ENCODE measurements at places on chromosomes 4 and X.

- no peak for DNase-seq
Observed at GRCh38 chrX:20906571-20906970, 467.6 kb upstream of the CNKSR2 start.

DNA sequence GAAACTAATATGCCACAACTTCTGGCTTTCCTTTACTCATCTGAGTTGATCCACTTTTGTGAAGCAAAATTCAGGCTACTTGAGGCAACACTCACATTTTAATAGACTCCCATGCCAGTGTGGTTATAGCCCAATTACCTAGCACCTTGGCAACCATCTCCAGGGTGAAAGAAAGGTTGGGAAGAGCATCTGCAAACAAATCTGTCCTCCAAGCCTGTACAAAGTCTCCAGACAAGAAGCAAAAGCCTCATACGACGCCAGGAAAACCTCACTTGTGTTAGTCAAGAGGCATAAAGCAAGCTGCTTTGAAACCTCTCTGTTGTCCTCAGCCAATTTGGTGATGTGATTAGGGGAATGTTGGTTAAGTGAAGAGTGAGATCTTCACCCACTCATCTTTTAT, 246.6 kb downstream of the THOC2 start:
- DNase-seq = no peak

DNA sequence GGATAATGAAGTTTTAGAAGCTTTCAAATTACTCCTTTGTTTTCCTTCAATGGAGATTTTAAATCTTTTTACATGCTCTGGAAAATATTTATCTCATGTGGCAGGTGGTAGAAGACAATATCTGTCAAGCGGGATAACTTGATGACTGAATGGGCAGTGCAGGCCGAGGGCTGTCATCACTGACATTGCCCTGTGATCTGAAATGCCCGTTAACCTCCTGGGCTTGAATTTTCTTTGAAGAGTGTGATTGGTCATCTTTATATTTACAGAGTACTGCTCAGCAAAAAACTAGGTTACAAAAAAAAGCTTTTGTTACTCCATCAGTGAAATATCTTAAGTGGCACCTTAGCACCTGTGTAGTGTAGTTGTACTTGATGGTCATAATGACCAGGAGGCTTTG, 147.5 kb downstream of the GATB start:
- DNase-seq = no peak

GRCh38 chrX:13250826-13251580, 68.8 kb downstream of the ATXN3L start:
- DNase-seq = no peak

DNA sequence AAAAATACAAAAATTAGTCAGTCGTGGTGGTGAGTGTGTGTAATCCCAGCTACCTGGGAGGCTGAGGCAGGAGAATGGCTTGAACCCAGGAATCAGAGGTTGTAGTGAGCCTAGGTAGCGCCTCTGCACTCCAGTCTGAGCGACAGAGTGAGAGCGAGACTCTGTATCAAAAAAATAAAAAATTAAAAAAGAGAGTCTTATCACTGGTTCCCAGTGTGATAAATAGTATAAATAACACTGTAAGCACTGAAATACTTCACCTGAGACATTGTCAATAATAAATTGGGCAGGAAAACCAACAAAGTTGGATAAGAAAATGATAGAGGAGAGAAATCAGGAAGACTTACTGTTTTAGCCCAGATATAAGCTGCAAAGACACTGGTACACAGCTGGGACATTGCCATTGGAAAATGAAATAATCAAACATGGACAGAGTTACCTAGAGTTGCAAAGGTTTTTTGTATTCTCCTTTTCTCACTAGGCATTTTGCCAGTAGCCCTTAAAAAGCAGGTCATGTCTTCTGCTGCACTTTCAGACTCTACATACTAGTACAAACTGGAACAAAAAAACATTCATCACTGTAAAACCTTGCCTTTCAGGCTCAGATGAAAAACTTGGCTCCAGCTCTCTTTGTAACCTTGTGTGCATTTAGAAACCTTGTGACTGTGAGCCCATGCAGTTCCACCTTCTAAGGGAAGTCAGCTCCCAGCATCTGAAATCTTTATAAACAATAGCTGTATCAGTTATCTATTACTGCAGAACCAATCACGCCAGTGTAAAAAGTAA, 55.0 kb upstream of the PPP1R2C start:
- DNase-seq = no peak

DNA sequence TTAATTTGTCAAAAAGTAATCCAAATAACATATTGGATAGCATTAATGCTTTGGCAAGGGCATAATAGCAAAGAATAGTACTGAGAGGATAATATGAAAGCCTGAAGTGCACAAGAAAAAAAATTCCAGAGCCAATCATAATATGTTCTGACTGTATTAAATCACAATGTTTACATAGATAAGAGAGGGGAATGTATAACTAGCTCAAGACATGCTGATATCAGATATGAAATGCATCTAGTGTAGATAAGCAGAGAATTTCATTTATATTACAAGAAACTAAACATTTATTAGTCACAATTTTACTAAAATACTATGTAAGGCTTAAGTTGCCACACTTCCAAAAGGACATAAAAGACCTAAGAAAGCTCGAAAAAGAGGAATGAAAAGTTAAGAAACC, 193.3 kb downstream of the BANK1 start:
- no peak for DNase-seq

DNA sequence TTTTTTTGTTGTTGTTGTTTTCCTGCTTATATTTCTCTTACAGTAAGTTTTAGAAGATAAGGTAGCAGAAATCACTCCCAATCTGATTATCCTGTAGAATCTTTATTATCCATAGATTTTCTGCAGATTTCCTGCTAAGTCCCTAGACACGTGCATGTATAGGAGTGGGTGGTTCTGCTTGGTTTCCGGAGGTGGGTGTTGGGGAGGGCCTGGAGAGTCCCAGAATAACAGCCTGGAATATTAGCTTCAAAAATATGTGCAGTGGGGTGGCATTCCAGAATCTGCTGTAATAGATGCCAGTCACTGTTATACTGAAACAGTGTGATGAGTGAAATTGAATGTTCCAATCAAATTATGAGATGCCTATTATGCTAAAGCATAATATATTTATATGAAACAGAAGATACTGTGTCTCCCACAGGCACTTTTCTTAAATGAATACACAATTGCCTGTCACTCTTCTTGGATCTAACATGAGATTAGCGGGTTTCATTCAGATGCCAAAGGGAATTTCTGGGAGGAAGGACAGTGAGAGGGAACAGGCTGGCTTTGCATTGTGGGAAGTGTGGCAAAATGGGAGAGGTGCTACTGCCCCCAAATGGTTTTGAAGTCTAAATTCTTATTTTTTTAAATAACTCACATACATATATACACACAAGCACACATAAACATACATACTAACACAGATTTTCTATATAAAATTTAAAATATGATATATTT, 37.6 kb downstream of the C4orf50 start:
- DNase-seq = no peak

DNA sequence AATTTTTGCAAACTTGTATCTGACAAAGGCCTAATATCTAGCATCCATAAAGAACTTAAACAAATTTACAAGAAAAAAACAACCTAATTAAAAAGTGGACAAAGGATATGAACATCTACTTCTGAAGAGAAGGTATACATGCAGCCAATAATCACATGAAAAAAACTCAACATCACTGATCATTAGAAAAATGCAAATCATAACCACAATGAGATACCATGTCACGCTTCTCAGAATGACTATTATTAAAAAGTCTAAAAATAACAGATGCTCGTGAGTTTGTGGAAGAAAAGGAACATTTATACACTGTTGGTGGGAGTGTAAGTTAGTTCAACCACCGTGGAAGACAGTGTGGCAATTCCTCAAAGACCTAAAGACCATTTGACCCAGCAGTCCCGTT, 24.0 kb downstream of the CEP44 start:
- no peak for DNase-seq

GRCh38 chrX:124127496-124127895, 166.0 kb downstream of the STAG2 start:
- DNase-seq = no peak

DNA sequence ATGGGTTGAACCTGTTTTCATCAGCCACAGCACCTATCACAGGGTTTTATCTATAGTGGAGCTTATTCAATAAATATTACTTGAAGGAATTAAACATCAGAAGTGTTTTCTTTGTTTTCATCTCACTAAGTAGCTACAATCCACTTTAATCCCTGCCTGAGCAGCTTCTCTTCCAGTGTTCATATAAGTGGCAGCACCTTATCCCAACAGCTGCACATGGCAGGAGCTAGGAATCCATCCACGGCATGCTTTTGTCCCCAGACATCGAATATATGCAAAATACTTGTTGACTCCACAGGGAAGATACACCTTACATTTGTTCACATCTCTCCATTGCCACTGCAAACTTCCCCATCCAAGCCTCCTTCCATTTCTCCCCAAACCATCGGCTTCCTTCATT, 549.8 kb upstream of the FAM241A start:
- no peak for DNase-seq

DNA sequence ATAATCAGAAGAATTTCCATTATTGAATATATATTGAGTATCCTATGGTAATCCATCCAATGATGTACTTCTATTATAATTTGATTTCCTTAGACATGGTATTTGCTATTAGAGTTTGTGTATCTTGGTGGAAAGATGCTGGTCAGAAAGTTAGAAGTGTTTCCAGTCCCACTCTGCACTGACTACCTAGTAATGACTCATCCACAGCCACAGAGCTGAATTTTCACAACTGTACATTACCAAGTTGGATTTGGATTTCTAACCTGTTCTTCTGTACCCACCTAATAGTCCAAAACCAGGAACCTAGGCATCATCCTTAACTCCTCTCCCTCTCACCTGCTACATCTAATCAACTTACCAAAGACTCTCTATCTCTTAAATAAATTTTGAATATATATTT, 145.4 kb downstream of the REELD1 start:
- DNase-seq = no peak

- DNase-seq = no peak
Observed at GRCh38 chr4:1813231-1813630, 20.1 kb downstream of the FGFR3 start.

DNA sequence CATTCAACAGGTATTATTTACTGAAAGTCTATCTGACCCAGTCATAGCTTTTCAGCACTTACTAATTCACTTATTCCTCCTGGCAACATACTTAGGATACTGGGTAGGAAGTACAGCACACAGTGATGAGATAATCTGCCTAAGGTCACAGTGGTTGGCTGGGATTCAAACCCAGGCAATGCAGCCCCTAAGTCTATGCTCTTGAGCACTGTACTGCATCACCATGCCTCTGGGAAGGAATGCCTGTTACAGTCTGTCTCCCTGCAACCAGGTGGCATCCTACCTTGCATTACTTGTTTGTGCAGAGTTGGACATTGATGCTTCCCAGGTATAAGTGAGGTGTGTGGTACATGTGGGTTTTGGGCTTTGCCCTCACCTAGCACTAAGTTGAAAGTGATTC, 21.5 kb upstream of the LRAT start:
- no peak for DNase-seq

GRCh38 chrX:33307911-33308354, 96.6 kb upstream of the DMD start:
- DNase-seq = no peak

- DNase-seq = no peak
Observed at GRCh38 chr4:105426187-105426897, 47.5 kb downstream of the PPA2 start.

DNA sequence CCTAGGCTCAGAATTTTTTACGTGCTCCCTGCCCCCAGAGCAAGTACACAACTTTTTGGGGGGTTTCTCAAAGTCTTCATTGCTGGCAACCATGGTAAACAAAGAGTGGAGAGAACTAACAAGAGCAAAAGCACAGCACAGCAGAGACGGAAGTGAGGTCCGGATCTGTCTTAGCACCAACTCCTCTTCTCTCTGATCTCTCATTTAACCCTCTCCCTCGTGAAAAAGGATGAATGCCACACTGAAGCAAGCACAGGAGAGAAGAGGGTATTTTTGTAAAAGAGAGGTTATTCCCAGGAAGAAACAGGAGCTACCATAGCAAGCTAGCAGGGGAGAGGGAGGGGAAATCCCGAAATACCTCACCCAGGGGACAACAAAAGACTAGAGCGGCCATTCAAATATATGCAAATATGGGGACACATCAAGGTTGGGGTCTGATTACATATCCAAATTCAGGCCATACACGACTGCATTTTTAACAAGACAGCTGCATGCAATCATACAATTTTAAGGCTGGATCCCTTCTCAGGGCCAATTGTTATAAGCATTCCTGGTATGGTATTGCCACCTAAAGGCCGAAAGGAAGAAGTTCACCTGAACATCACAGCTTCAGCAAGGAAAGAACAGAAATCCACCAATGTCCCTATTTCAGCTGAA, 46.6 kb downstream of the CD40LG start:
- peak; percentile 4 for DNase-seq

DNA sequence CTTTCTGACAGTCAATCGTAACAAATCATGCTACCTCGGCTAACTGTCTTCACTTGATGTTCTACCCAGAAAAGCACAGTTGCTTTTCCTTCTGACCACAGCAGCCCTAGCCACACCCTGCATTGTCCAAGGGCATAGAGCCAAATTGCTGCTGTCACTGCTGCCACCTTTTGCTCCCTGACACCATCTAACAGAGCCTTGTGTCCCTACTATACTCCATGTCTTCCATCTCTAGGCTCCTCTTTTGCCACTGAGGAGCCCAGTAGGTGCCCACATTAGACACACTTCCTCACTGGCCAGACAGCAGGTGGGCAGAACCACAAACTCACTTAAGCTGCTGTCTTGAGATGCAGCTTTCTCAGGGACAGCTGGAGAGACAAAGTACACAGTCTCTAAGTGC, 91.4 kb downstream of the ANXA3 start:
- DNase-seq = no peak

- no peak for DNase-seq
Observed at GRCh38 chr4:879729-880077, 52.4 kb downstream of the GAK start.

DNA sequence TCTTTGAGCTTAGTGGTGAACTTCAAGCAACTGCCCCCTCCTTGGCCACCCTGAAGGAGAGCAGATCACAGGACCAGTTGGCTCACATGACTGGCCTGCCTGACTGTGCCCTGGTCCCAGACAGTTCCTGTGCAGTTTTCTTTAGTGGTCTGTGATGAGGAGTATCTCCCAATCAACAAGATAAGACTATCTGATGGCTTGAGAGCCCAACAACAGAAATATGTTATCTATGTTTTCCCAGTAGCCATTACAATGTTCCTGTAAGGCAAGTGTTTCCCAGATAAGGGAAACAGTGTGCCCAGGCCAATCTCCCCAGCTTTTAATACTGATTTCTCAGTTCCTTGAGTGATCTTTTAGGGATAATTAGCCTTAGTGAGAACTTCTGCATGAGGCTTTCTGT, 14.2 kb upstream of the TIMM8A start:
- no peak for DNase-seq

- DNase-seq = no peak
Observed at GRCh38 chr4:116015549-116015948, 902.1 kb upstream of the NDST4 start.

DNA sequence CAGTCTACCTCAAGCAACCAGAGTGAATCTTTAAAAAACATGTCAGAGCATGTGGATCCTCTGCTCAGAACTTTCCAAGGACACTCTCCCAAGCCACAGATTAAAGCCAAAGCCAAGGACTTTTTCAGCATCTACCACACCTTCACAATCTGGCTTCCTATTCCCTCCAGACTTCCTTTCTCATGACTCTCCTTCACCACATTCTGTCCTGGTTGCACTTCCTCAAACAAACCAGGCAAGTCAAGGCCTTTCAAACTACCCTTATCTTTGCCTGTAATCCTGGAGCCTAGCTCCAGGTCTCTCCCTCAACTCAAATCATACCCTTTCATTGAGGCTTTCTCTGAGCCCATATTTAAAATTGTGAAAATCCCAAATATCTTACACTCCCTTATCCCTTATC, 191.6 kb upstream of the GALNTL6 start:
- no peak for DNase-seq
